ENCODE measurements at places on chromosomes 2 and 18. TPM values are rescaled to one million over a fixed set of nuclear protein-coding genes. Genes with fewer than 3 reads are reported as not detected.

The NOSTRIN gene
- not detected for total RNA-seq

The MC5R gene
- not detected for total RNA-seq

The APOB gene
- total RNA-seq = not detected

The SPOPL gene
- 14.6 TPM for total RNA-seq

The KRCC1 gene
- total RNA-seq = 10.6 TPM

The ZAP70 gene
- 204 TPM for total RNA-seq

GRCh38 chr2:45699032-45699658 is 47.7 kb downstream of the PRKCE start:
- H3K4me1 ChIP-seq = no peaks in the 10 kb centered on the region
- no peaks in the 10 kb centered on the region for H3K27me3 ChIP-seq
- no peaks in the 10 kb centered on the region for H3K36me3 ChIP-seq
- DNase-seq = no peak
- peak overlapping the region; percentile 30 for H3K27ac ChIP-seq

- H3K27ac ChIP-seq = no peak overlapping the region
- H3K4me1 ChIP-seq = no peaks in the 10 kb centered on the region
- no peak overlapping the region for H3K4me3 ChIP-seq
- DNase-seq = no peak
- H3K36me3 ChIP-seq = no peaks in the 10 kb centered on the region
Measured at GRCh38 chr2:15719566-15720313, 128.1 kb downstream of the DDX1 start.

GRCh38 chr2:173830170-173830569 is 135.0 kb downstream of the SP3 start:
- H3K4me3 ChIP-seq = no peak overlapping the region
- no peaks in the 10 kb centered on the region for H3K36me3 ChIP-seq
- no peak for DNase-seq
- no peak overlapping the region for H3K27ac ChIP-seq
- peaks cover 1% of the 10 kb centered on the region for H3K4me1 ChIP-seq

GRCh38 chr2:1518867-1519530 is 105.7 kb downstream of the TPO start:
- H3K27ac ChIP-seq = no peak overlapping the region
- no peaks in the 10 kb centered on the region for H3K27me3 ChIP-seq
- peaks cover 17% of the 10 kb centered on the region for H3K4me1 ChIP-seq
- no peak for DNase-seq
- H3K36me3 ChIP-seq = no peaks in the 10 kb centered on the region

- DNase-seq = no peak
- H3K4me3 ChIP-seq = no peak overlapping the region
- no peaks in the 10 kb centered on the region for H3K4me1 ChIP-seq
Measured at GRCh38 chr2:200599206-200599605, 13.4 kb downstream of the AOX1 start.

DNA sequence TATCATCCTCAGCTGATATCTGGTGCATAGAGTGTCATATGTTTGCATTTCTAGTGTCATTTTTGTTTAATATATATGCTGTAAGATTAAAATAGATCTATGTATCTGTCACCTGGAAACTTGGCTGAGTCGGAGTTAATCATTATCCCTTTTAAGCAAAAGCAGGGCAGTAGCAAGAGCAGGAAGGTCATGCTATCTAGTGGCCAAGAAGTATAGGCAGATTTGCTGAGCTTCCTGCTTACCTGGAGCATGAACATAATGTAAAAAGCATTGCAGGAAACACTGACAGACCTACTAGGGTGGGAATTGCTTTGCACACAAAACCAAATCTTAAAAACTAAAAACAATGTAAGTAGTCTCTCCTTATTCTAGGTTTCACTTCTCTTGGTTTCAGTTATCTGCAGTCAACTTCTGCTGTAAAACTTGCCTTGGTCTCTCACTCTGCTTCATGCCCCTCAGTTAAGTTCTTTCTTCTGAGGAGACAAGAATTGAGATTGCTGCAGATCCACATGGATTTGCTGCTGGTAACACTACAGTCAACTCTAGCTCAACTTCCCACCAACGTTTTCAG is 295.3 kb downstream of the CDH7 start:
- no peaks in the 10 kb centered on the region for H3K4me1 ChIP-seq
- no peaks in the 10 kb centered on the region for H3K36me3 ChIP-seq
- DNase-seq = no peak
- no peaks in the 10 kb centered on the region for H3K27me3 ChIP-seq

- no peak for DNase-seq
- no peak overlapping the region for H3K4me3 ChIP-seq
- H3K36me3 ChIP-seq = peaks cover 3% of the 10 kb centered on the region
- H3K27ac ChIP-seq = no peak overlapping the region
- H3K27me3 ChIP-seq = no peaks in the 10 kb centered on the region
- H3K4me1 ChIP-seq = peaks cover 41% of the 10 kb centered on the region
Measured at GRCh38 chr2:218293715-218294429, 1.6 kb upstream of the TMBIM1 start.

- no peak overlapping the region for H3K27ac ChIP-seq
- no peaks in the 10 kb centered on the region for H3K4me1 ChIP-seq
Measured at GRCh38 chr2:170745305-170745704, 24.9 kb upstream of the ERICH2 start.
